ENCODE measurements at places on chromosomes 5 and 9. TPM values are rescaled to one million over a fixed set of nuclear protein-coding genes. Genes with fewer than 3 reads are reported as not detected.

GRCh38 chr5:17089690-17090089, 127.7 kb upstream of the BASP1 start:
- DNase-seq = no peak
- no peak overlapping the region for H3K4me3 ChIP-seq
- H3K4me1 ChIP-seq = no peaks in the 10 kb centered on the region
- H3K27ac ChIP-seq = no peak overlapping the region

Gene DND1
- total RNA-seq = 0.41 TPM

GRCh38 chr5:146137967-146138403, 32.6 kb upstream of the PLAC8L1 start:
- H3K27ac ChIP-seq = no peak overlapping the region
- peak; percentile 48 for DNase-seq
- no peaks in the 10 kb centered on the region for H3K4me1 ChIP-seq
- H3K27me3 ChIP-seq = no peaks in the 10 kb centered on the region
- peaks cover 90% of the 10 kb centered on the region for H3K36me3 ChIP-seq

- DNase-seq = no peak
- H3K4me3 ChIP-seq = no peak overlapping the region
- H3K27me3 ChIP-seq = no peaks in the 10 kb centered on the region
- H3K4me1 ChIP-seq = no peaks in the 10 kb centered on the region
- no peaks in the 10 kb centered on the region for H3K36me3 ChIP-seq
- H3K27ac ChIP-seq = no peak overlapping the region
Observed at GRCh38 chr9:109417054-109417453, 81.1 kb downstream of the PTPN3 start.

- H3K36me3 ChIP-seq = no peaks in the 10 kb centered on the region
- H3K27ac ChIP-seq = no peak overlapping the region
- no peak for DNase-seq
- no peak overlapping the region for H3K4me3 ChIP-seq
- no peaks in the 10 kb centered on the region for H3K4me1 ChIP-seq
Observed at GRCh38 chr9:38254151-38254550, 138.4 kb upstream of the ALDH1B1 start.

DNA sequence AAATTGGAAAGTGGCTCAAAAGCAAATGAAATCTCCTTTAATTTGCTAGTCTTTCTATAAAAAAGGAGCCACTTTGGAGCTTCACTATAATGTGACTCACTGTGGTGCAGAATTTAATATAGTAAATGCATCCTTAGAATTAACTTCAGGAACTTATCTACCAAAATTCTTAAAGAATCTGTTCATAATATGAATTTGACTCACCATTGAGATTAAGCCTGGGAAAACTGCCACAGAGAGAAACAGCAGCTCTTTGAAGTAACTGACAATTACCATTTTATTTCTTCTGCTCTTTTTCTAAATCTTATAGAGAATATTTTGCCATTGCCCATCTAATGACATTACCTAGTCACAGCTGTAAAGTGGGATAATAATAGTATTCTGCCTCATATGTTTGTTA, 211.9 kb upstream of the CDH6 start:
- no peak for DNase-seq
- no peaks in the 10 kb centered on the region for H3K4me1 ChIP-seq
- H3K27me3 ChIP-seq = no peaks in the 10 kb centered on the region
- no peak overlapping the region for H3K27ac ChIP-seq
- H3K36me3 ChIP-seq = no peaks in the 10 kb centered on the region

Gene RNF208
- 4.9 TPM for total RNA-seq

- no peak overlapping the region for H3K27ac ChIP-seq
- no peaks in the 10 kb centered on the region for H3K27me3 ChIP-seq
- no peak for DNase-seq
- no peaks in the 10 kb centered on the region for H3K36me3 ChIP-seq
- H3K4me1 ChIP-seq = peaks cover 40% of the 10 kb centered on the region
- no peak overlapping the region for H3K4me3 ChIP-seq
Observed at GRCh38 chr5:139669662-139670368, 21.7 kb downstream of the CXXC5 start.

Gene CCDC152
- total RNA-seq = 0.96 TPM

DNA sequence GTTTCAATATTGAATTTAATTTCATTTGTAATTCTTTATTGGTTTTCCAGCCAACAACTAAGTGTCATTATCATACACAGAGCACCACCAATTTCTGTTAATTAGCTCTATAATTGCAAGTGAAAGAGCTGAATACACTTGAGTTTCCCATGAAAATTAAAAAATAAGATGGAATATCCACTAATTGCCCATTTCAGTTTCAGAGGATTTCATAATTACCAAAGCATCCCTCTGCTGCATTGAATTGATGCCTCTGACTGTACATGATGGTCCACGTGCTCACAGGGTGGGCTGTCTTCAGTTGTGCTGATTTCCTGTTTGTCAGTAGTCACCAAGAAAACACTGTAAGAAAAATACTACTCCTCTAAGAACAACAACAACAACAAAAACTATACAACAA, 163.8 kb downstream of the CHSY3 start:
- H3K4me1 ChIP-seq = no peaks in the 10 kb centered on the region
- no peak overlapping the region for H3K4me3 ChIP-seq
- H3K27me3 ChIP-seq = no peaks in the 10 kb centered on the region
- H3K36me3 ChIP-seq = no peaks in the 10 kb centered on the region

GRCh38 chr5:127944125-127944524, 139.4 kb upstream of the SLC12A2 start:
- H3K36me3 ChIP-seq = no peaks in the 10 kb centered on the region
- no peak overlapping the region for H3K27ac ChIP-seq
- no peak for DNase-seq
- no peak overlapping the region for H3K4me3 ChIP-seq
- H3K4me1 ChIP-seq = no peaks in the 10 kb centered on the region

Gene PLAC8L1
- 0.47 TPM for total RNA-seq

Measured in left lung (tissue), 14 donors.